ENCODE measurements at places on chromosomes 3 and 15.

DNA sequence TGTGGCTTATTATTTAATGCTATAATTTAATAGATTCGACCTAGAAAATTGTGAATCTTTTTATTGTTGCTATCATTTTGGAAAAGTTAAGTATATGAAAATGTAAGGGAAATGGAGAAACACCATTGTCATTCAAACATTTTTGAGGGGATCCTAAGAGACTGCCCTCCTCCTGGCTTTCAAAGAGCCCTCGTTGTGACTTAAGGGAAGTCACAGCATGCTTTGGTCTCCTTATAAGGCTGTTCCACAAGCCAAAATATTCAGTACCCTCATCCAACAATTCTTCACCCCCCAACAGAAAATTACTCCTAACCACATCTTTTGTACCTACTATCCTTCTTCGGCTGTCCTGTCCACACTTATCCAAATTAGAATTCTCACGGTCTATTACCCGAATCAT is 140.2 kb downstream of the GBE1 start:
- no peak for DNase-seq

GRCh38 chr3:69081583-69082262 is 1.6 kb upstream of the UBA3 start:
- peak; percentile 55 for DNase-seq

- DNase-seq: no peak
Measured at GRCh38 chr3:98596087-98596486, 2.7 kb upstream of the CPOX start.

DNA sequence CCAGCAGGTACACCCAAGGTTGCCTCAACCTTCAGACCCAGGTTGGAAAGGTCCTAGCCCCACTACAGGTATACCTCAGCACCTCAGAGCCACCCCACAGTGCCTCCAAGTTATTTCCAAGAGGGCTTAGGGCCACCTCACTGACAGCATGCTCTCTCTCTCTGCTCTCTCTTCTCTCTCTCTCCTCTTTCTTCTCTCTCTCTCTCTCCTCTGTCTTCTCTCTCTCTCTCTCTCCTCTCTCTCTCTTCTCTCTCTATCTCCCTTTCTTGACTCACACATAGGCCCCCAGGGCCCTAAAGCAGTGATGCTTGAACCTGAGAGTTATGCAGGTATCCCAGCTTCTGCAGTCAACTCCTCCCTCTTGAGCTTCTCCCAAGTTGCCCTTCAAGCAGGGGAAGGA is 4.2 kb downstream of the CAV3 start:
- DNase-seq: no peak

- DNase-seq: no peak
Measured at GRCh38 chr3:134495980-134496379, 10.1 kb downstream of the CEP63 start.
